ENCODE measurements at places on chromosomes 1 and 21. TPM values are rescaled to one million over a fixed set of nuclear protein-coding genes. Genes with fewer than 3 reads are reported as not detected.

GRCh38 chr1:61618755-61619154, 106.2 kb downstream of the TM2D1 start:
- DNase-seq = no peak

- DNase-seq = peak; percentile 64
Measured at GRCh38 chr1:211660718-211661222, 14.7 kb downstream of the NEK2 start.

- DNase-seq = no peak
Measured at GRCh38 chr1:215488850-215489249, 78.3 kb upstream of the KCTD3 start.

DNA sequence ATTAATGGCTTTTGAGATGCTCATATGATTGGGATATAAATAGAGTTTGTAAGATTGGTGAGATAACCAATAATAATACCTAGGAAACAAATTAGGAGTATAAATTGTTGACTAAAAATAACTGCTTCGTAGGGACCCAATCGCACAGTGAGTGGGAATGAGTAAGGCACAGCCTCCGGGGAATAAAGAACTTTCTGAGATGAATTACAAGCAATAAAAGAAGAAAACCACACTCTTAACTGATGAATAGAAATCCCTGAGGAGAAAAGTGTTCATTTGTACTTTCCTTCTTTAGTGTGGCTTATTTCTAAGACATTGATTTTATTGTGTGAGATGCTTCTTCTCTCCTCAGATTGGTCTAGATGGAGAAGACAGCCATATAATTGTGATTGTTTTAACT, 443.4 kb upstream of the PRMT6 start:
- DNase-seq = no peak

DNA sequence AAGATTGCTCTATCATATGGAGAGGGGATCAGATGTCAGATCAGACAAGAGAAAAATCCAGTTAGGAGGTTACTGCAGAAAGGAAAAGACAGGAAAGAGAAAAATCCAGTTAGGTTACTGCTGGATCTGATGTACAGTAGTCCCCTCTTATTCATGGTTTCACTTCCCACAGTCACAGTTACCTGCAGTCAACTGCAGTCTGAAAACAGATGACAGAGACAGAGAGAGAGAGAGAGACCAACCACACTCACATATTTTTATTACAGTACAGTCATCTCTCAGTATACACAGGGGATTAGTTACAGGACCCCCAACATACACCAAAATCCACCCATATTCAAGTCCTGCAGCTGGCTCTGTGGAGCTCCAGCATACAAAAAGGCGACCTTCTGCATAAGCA, 29.3 kb downstream of the NUP133 start:
- no peak for DNase-seq

GRCh38 chr1:212952641-212952976, 2.3 kb downstream of the VASH2 start:
- no peak for DNase-seq

The MYBPHL gene
- not detected for total RNA-seq

DNA sequence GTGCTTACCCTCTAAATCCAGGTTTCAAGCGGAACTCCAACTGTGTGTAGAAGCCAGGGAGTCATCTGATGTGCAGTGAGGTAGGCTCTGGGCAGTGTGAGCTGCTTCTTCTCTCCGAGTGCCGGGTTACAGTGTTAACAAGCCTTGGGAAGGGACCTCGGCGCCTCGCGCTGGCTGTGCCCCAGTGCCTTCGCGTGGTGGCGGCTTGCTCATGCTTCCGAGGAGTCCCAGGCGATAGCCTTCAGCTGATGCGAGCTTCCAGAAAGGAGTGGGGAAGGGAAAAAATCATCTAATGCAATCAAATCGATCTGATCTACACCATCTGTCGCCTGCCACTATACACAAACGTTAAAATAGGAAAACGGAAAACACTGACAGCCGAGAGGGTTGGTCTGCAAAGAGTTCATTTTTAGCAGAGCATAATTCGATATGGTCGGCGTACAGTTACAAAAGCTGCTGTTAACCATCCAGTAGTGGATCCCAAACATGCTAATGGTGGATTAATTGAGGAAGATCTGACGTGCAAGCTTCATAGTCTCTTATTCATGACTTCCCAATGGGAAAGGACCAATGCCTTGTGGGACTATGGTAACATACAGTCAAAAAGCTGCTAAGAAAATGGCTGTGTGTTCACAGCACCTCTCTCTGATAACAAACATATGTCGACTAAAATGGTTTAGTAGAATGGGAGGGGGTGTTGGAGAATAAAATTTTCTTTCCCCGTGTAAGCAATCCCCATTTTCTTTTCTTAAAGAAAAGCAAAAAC, 128.7 kb upstream of the DPYD start:
- no peak for DNase-seq

DNA sequence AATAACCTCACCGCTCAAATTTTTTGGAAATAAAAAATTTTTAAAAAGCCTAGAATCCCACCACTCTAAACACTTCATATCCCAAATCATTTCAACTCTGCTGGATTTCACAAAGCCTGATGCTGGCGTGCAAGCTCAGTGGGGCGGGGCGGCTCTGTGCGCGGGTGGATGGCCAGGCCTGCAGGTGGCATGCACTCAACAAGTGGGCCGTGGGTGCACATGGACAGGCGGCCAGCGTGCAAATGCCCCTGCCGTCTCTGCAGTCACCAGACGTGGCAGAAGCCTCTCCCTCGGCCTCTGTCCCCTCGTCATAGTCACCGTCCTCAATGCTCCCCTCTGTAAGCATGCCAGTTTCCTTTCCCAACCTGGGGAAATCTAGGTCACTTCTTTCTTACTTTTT, 6.6 kb upstream of the PDE9A start:
- no peak for DNase-seq

The GNAT2 gene
- total RNA-seq = not detected

DNA sequence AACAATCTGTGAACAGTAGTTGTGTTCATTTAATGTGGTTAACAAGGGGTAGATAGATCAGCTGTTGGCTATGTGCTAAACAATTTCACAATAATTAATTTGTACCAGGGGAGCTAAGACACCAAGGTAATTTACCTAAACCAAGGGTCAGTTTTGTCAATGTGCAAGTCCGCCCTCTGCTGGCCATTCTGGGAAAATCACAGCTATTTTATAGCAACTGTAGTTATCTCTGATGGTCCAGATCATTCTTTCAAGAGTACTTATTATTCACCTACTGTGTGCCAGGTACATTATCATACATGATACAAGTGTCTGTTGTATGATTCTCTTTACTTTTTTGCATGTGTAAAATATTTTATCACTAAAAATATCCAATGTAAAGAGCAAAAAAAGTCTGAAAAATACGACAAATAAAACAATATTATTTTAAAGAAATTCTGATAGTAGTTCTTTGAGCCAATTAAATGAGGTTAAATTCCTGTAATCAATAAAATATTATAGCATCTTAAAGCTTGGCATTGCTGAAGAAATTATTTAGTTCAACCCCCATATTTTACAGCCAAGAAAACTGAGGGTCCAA, 312.3 kb upstream of the FAM78B start:
- no peak for DNase-seq

- no peak for DNase-seq
Measured at GRCh38 chr1:67226688-67227087, 60.4 kb downstream of the IL23R start.

The MMP23B gene
- 4.8 TPM for total RNA-seq

GRCh38 chr1:44249543-44249942, 36.3 kb downstream of the DMAP1 start:
- DNase-seq = no peak

The CNKSR1 gene
- total RNA-seq = 1.1 TPM

- no peak for DNase-seq
Measured at GRCh38 chr1:155947292-155947691, 5.9 kb downstream of the RXFP4 start.

GRCh38 chr1:185853739-185854138, 119.5 kb downstream of the HMCN1 start:
- no peak for DNase-seq

GRCh38 chr1:21878840-21879478, 58.2 kb downstream of the HSPG2 start:
- DNase-seq = no peak

The MFSD2A gene
- total RNA-seq = 0.60 TPM

The ENO1 gene
- 744 TPM for total RNA-seq

The ANGPTL7 gene
- not detected for total RNA-seq

The PRXL2B gene
- total RNA-seq = 24.0 TPM

DNA sequence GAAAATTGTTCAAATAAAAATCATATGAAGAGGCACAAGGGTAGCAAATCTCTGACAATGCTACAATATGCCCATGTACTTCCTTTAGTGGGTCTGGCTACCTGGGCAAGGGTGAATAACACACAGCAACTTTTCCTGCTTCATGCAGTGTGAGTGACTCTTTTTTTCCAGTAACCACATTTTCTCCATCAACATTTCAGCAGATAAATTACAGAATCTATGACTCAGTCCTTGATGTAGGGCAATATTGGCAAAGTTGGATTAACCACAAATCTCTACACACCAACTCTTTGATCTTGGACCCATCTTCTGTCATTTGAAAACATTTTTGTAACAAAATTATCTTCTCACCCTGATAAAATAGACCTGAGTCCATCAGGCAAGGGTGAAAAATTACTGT, 31.7 kb downstream of the ERICH3 start:
- DNase-seq = no peak

The KRTAP12-2 gene
- not detected for total RNA-seq

DNA sequence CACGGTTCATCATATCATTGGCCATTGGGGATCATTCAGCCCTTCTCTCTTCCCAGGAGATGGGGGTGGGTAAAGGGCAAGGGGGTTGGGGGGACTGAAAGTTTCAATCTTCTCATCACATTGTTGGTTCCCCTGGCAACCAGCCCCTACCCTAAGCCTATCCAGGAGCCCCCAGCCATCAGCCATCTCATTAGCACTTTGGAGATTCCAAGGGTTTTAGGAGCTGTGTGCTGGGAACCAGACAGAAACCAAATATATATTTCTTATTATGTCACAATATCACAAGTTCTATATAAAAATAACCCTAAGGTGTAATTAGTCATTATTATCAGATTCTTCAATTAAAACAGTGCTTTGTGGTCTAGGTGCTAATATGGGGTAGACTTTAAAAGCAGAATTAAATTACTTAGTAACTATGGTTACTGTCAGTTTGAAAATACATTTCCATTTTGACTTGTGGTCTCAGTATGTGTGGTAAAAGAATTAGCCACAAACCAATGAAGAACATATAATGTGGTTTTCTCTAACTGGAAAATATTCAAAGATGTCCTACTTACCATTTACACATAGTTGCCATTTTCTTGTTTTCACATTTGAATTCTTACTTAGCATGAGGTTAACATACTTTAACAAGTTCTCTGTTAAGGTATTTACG, 28.1 kb downstream of the IL23R start:
- DNase-seq = no peak
